ENCODE measurements at places on chromosomes 5 and 9. TPM values are rescaled to one million over a fixed set of nuclear protein-coding genes. Genes with fewer than 3 reads are reported as not detected.

DNA sequence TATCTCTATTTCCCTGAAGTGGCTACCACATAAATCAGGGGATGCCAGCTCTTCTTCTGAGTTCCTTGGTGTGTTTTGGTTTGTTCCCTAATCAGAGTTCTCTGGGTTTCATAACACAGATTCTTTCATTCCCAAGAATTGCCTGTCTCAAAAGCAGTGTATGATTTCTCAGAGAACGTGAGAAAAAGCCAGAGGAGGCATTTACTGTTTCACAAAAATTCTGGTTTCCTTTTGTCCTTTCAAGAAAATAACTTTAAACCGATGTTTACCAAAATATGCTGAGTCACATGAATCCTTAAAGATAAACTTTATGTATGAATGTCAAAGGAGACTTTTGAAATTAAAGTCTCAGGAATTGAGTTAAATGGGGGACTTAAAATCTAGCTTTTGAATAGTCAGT is 314.3 kb downstream of the EBF1 start:
- DNase-seq = no peak

GRCh38 chr9:91761362-91761761 is 188.7 kb downstream of the ROR2 start:
- DNase-seq = no peak

- DNase-seq = no peak
These were observed 109.8 kb upstream of the ZNF462 start for GRCh38 chr9:106753155-106753671.

Gene BTNL3
- not detected for total RNA-seq

DNA sequence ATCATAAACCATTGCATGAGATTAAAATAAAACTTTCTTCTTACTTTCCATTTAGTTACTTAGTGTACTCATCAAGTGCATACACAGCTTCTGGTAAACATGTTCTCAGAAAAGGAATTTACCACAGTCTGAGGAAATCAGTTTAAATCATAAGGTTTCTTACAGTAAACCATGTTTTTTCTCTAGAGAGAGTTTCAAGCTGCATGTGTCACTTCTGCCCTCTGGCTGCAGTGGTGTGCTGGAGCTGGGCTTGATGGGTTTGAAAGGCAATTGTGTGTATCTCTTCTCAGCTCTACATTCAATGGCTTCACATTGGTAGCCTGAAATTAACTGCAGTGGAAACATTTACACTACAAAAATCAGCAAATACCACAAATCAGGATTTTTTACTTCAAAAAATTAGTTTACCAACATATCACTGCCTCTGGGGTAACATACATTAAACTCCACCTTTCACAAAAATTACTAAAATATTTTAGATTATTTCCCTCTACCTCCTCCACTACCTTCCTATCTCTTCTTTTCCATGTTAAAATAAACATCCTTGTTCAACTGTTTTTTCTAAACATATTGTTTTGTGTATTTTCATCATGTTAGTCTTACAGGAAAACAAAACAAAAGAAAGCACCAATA is 414.3 kb downstream of the ANXA1 start:
- peak; percentile 67 for DNase-seq

GRCh38 chr9:100011062-100011681 is 87.6 kb downstream of the ERP44 start:
- peak; percentile 26 for DNase-seq

Gene OR1Q1
- not detected for total RNA-seq

Gene PCA3
- total RNA-seq = not detected

DNA sequence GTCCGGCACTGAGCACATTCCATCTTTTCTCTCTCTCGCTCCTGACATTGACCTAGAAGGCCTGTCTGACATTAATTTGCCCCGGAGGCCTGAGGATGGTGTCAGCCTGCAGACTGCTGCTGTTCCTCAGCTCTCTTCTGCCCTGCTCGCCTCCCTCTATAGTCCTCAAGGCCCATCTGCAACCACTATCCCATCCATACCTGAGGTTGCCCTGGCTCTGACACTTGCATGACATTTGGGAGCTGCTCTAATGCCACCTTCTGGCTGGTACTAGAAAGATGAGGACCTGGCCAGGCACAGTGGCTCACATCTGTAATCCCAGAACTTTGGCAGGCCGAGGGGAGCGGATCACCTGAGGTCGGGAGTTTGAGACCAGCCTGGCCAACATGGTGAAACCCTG is 38.6 kb upstream of the GGTA1 start:
- no peak for DNase-seq

DNA sequence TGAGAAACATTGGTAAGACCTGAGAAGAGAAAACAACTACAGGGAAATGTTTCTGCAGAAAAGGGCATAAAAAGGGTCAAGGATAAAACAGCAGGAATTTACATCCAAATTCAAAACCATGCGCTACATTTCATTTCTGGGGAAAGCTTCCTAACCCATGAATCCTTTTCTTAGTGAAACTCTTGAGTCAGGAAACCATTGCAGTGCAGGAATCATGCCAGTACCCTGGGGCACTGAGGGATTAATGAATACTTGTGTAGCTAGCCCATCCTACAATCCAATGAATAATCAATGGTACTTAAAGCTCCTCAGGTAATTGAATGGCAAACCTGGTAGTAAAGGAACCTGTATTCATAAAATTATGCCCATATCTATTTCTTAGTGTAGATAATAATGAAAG is 580.5 kb downstream of the TLE1 start:
- DNase-seq = no peak

DNA sequence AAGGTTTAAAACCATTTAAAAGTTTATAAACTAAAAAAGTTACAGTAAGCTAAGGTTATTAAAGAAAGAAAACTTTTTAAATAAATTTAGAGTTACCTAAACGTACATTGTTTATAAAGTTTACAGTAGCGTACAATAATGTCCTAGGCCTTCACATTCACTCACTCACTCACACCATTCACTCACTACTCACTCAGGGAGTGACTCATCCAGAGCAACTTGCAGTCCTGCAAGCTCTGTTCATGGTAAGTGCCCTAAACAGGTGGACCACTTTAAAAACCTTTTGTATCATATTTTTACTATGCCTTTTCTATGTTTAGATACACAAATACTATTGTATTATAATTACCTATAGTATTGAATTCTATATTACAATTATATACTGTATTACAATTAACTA is 190.8 kb upstream of the RASA1 start:
- DNase-seq = peak; percentile 38

DNA sequence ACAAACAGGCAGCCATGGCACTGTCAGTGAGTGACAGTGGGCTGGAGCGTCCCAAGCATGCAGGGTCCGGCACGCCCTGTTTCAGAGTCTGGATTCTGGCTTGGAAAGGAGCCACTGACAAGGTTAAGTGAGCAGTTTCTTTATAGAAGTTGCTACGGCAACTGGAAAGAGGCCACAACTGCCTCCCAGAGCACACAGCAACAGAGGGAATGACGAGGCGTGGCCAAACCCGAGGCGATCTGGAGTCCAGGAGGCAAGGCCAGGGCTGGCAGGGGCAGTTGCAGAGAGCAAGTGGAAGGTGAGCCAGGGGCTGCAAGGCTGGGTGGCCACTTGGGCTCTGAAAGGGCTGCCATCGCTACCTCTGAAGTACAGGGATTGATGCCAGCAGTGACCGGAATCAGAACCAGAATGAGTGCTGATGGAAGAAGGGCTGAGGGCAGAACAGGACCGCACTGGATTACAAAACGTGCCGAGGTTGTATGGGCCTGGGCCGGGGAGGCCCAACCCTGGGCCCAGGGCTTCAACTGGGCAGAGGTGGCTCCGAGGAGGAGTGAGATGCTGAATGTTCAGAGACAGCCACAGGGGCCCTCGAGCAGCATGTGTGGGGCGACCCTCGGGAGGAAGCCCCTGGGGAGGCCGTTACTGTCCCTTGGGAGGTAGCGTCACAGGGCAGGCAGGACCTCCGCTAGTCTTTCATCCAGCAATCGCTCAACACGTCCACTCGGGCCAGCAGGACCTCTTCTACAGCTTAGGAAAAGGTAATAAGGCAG is 4.6 kb downstream of the MRPL41 start:
- DNase-seq = peak; percentile 60

Gene TAF11L10
- total RNA-seq = not detected

DNA sequence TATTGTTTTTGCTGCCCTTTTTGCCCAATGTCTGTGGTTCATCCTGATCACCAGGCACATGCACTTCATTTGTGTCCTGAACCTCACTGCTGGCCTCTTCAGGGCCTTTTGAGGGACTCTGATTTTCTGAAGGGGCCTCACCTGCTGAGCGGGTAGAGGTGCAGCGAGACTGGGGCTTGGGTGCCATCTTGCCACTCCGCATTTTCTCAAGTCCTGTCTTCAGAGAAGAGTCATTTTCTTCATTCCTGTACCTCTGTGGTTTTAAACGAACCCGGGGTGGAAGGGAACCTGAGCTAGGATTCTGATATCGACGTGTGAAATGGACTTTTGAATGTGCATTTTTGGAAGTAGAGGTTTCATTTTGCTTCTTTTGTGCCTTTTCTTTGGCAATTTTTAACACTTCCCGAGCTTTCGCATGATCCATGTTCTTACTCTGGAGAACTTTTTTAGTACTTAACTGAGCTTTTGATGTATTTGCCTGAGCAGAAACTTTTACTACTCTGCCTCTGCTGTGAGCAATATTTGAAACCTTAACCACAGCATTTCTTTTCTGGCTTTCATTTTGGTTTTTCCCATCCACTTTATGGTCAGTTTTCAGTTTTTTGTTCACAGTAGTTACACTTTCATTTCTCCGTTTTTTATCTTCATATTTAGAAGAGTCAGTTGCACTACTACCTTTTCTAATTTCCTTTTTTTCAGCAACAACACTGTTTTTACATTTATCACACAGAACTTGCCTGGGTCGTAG is 26.1 kb downstream of the PWWP2A start:
- no peak for DNase-seq

GRCh38 chr5:60972231-60972630 is 27.2 kb downstream of the NDUFAF2 start:
- DNase-seq = no peak
